ENCODE measurements at places on chromosomes 4 and X. TPM values are rescaled to one million over a fixed set of nuclear protein-coding genes. Genes with fewer than 3 reads are reported as not detected.

DNA sequence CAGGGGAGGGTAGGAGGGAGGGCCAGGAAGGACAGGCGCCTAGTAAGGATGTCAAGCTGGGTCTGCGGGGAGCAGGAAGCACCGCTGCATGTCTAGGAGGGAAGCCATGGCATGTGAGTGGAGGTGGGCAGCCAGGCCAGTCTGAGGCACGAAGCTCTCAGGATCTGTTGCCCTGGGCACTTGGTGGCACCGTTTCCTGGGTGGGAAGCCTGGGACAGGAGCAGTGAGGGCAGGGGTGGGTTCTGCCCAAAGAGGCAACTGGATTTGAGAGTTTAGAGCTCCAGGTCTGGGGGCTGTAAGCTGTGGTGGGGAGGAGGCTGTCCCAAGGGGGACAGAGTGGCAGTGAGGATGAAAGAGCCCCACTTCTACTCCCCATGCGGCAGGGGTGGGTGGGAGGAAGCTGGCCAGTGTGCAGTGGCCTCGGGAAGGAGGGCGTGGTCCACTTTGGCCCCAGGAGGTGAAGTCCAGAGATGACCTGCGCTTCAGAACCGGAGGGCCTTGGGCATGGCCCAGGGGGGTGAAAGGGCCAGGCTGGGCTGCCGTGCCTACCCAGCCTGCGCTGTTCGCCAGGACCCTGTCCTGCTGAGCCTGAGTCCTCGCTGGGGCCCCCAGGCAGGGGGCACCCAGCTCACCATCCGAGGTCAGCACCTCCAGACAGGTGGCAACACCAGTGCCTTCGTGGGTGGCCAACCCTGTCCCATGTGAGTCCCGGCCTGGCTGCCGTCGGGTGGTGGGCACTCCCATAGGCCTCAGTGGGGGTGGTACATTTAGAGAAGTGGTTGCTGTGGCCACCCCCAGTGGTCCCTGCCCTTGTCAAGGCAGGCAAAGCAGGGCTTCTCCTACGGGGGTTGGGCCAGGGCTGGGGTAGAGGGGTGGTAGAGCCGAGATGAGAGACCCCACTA is 8.3 kb upstream of the SRPK3 start:
- DNase-seq: no peak

DNA sequence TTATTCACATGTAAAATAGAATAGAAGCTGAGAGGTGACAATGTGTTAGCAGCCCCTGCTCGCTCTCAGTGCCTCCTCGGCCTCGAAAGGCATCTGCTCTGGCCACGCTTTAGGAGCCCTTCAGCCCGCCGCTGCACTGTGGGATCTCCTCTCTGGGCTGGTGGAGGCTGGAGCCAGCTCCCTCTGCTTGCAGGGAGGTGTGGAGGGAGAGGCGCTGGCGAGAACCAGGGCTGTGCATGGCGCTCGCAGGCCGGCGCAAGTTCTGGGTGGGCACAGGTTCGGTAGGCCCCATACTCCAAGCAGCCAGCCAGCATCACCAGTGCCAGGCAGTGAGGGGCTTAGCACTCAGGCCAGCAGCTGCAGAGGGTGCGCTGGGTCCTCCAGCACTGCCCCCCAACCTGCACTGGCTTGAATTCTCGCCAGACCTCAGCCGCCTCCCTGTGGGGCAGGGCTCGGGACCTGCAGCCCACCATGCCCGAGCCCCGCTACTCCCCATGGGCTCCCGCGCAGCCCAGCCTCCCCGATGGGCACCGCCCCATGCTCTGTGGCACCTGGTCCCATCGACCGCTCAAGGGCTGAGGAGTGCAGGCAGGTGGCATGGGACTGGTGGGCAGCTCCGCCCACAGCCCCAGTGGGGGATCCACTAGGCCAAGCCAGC is 1346.7 kb upstream of the IGFBP7 start:
- DNase-seq: no peak

- DNase-seq: no peak
These were observed 30.9 kb upstream of the SPOCK3 start for GRCh38 chr4:167265231-167265630.

The CT45A5 gene
- total RNA-seq: not detected

GRCh38 chrX:151523351-151523750 is 40.1 kb upstream of the PASD1 start:
- DNase-seq: no peak

The RPL34 gene
- total RNA-seq: 691 TPM

- no peak for DNase-seq
These were observed 87.8 kb downstream of the WWC2 start for GRCh38 chr4:183186813-183187212.

GRCh38 chr4:78953769-78954666 is 14.8 kb upstream of the PAQR3 start:
- peak; percentile 37 for DNase-seq

DNA sequence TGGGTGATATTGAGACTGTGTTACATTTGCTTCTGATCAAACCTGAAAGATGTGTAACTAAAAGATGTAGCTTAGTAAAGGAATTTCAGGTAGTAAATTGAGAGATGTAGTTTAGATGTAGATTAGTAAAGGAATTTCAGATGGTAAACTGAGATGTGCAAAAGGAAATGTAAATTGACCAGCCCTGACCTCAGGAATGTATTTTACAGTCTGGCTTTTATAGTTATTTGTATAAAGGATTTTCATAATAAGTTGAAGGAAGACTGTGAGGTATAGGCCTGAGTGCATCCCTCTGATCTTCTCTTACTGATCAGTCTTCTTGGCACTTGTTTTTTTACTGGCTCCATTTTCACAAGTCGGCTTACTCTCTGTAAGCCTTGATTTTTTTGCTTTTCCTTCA is 3.2 kb downstream of the KLHL2 start:
- no peak for DNase-seq

DNA sequence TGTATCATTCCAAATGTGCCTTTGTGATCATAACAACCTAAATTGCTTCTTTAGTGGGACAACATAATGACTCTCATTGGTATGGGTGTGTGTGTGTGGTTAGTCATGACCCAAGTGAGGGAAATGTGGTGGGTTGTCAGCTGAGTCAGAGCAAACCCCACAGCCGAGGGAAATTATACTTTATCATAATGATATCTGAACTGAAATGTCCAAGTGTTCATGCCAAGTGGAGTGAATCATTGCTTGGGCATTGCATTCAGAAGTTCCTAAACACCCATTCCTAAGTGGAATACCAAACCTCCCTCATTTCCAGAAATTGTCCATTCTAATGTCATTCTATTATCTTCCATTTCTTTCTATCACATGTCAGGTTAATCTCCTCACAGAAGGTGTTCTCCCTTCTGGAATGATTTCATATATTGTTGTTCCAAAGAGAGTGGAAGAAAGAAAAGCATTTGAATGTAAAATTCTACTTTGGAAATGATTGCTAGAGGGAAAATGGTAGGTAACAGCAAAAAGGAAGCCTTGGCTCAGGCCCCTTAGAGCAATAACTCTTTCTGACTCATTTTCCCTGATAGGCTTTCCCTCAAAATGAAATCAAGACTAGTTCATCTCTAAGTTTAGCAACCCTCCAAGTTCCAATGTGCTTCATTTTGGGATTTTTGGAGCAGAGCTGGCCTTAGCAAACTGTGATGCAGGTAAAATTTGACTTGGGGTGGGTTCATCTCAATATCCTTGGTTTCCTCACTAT is 230.7 kb upstream of the KCNIP4 start:
- no peak for DNase-seq

The NFKB1 gene
- 21.6 TPM for total RNA-seq

The AFP gene
- not detected for total RNA-seq

The CCDC160 gene
- 4.2 TPM for total RNA-seq

DNA sequence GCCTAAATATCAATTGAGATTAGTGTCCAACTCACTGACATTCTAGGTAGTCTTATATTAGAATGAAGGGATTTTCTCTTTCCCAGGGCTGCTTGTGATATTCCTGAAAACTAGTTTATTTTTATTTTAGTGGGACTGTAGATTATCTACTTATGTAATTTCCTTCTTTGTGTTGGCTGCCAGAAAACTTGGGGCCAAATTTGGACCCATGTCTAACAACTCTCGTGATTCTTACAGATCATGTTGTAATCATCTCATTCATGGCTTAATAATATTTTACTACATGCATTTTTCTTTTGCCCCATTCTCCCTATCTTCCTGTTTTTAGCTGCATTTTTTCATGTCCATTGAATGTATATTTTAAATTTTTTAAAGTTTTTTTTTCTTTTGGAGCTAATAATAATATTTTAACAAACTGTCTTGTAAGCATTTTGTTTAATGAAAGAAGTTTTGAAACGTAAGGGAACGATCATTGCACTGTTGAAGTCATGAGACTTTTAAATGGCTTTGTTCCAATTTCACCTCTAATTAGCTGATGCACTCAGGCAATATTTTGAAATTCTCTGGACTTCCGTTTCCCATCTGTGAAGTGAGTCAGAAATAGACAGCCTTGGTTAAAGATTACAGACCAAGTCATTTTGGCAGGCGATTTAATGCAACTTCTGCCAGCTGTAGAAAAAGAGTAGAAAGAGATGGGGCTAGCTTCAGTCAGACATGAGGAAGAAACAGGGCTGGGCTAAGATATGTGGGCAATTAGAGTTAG is 14.3 kb upstream of the TDO2 start:
- DNase-seq: no peak

DNA sequence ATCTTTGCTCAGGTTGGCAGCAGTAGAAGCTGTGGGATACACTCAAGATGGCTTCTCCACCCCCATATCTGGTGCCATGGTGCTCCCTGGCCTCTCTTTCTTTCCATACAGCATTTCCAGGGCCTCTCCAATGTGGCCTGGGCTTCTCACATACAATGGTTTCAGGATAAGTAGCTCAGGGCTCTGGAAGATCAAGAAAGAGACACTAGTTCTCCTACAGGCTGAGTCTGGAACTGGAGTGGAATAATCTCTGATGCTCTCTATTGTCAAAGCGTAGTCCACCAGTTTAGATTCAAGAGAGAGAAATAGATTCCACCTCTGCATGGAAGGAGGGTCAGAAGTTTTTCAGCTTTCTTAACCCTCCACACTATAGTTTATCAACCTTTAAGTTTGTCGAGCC is 138.2 kb upstream of the AADAT start:
- no peak for DNase-seq

The MAGT1 gene
- total RNA-seq: 57.8 TPM

DNA sequence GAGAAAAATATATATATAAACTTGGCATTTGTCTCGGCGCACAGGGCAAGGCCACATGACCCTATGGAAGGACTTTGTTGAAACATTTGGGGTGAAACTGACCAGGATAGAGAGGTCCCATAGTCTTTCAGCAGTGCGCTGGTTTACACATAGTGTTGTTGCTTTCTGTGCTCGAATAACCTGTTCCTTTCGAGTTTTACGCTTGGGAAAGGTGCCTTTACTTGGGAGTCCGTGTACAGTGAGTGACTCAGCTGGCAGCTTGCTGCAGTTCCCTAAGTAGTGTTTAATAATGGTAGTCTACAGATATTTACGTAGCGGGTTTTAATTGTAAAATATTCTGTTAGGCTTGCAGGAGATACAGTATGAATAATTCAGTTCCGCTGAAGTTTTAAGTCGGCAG is 578 bp downstream of the APOOL start:
- no peak for DNase-seq

GRCh38 chr4:3724319-3725231 is 41.6 kb upstream of the ADRA2C start:
- no peak for DNase-seq
